ENCODE measurements at places on chromosomes 7 and 10. TPM values are rescaled to one million over a fixed set of nuclear protein-coding genes. Genes with fewer than 3 reads are reported as not detected.

The FGFBP3 gene
- total RNA-seq = 2.2 TPM

The CYP2C9 gene
- not detected for total RNA-seq

The CFAP70 gene
- 0.64 TPM for total RNA-seq

The RBM17 gene
- 27.3 TPM for total RNA-seq

The YWHAG gene
- 62.4 TPM for total RNA-seq

The OR9A2 gene
- not detected for total RNA-seq

The ST8SIA6 gene
- total RNA-seq = 0.88 TPM

The TMEM130 gene
- total RNA-seq = 1.9 TPM

The SLC26A5 gene
- total RNA-seq = not detected

The ZNF804B gene
- not detected for total RNA-seq

The CALHM3 gene
- not detected for total RNA-seq

The CHRM2 gene
- 10.7 TPM for total RNA-seq

The KCNIP2 gene
- total RNA-seq = 3.6 TPM

The RPEL1 gene
- total RNA-seq = 0.13 TPM

The CLRN3 gene
- not detected for total RNA-seq

The FAM25G gene
- not detected for total RNA-seq

The SUN3 gene
- not detected for total RNA-seq

The ZEB1 gene
- total RNA-seq = 49.8 TPM

The CHAT gene
- total RNA-seq = not detected

The CASP7 gene
- total RNA-seq = 19.5 TPM

The VAX1 gene
- total RNA-seq = not detected

The GPR15LG gene
- total RNA-seq = not detected

The GDF2 gene
- total RNA-seq = not detected

The VGF gene
- total RNA-seq = 0.91 TPM

The MUC3A gene
- not detected for total RNA-seq

The NKX2-3 gene
- not detected for total RNA-seq

The NACAD gene
- total RNA-seq = 6.1 TPM

The ADAM22 gene
- total RNA-seq = 0.52 TPM

The SLC39A12 gene
- not detected for total RNA-seq

The GIMAP2 gene
- total RNA-seq = 2.1 TPM

Data from epithelial cell of alveolus of lung (primary cell).